GM23338 (cell line): ENCODE measurements at places on chromosomes 16 and 17.

DNA sequence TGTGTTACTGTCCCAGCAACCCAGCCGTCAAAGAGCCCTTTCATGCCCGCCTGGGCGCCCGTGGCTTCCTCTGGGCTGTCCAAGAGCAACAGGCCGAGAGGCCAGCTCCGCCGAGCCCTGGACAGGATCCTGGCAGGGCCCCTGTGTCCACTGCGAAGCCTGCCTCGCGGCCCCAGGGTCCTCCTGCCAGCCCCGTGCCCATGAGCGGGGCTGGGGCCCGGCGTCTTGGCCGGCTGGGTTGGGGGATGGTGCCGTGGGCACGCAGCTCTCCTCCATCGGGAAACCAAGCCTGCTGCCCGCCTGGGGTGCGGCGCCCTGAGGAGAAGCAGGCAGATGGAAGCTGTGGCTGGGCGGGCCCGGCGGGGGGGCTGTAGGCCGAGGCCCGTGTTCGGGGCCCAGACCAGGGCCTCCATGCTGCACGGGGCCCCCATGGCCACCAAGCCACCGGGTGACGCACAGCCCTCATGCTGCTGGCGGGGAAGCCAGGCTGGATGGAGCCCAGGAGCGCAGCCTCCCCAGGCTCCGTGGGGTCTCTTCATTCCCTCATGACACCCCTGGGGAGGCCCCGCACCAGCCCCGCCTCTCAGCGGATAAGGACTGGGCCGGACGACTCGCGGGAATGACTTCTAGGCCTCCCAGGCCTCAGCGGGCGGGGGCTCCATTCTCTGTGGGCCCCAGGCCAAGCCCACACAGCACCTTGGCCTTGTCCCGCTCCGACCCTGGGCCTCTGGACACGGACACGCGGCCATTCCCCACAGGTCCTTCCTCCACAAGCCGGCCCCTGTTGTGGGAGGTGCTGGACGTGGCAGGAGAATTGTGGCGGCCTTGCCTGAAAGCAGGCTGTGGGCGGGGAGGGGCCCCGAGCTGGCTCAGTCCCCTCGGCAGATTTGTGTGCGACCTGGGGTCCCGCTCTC lies at the start of gene C1QTNF8:
Gene C1QTNF8 (minus strand): TSS at position 76 of the 914 bp plus-strand sequence. CDS start 1,322 bp downstream, outside the sequence.
- DNase-seq = no peak

DNA sequence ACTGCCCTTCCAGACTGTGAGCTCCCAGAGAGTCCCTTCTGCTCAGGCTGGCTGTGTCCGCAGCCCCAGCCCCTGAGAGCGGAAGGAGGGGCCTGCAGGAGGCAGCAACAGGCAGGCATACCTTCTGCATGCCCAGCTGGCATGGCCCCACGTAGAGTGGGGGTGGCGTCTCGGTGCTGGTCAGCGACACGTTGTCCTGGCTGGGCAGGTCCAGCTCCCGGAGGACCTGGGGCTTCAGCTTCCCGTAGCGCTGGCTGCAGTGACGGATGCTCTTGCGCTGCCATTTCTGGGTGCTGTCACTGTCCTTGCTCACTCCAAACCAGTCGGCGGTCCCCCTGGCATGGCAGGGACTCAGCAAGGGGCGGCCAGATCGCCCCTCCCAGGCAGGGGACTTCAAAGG lies 9.0 kb downstream of the RHBDF1 start:
- DNase-seq = no peak

GRCh38 chr16:50953290-50953689 lies 197.8 kb downstream of the SALL1 start:
- no peak for DNase-seq

- DNase-seq = no peak
Measured at GRCh38 chr17:68694791-68695485, 93.8 kb upstream of the FAM20A start.

GRCh38 chr17:28272166-28272565 lies 46.8 kb upstream of the TMEM97 start:
- DNase-seq = no peak
